ENCODE measurements at places on chromosomes 4 and X.

DNA sequence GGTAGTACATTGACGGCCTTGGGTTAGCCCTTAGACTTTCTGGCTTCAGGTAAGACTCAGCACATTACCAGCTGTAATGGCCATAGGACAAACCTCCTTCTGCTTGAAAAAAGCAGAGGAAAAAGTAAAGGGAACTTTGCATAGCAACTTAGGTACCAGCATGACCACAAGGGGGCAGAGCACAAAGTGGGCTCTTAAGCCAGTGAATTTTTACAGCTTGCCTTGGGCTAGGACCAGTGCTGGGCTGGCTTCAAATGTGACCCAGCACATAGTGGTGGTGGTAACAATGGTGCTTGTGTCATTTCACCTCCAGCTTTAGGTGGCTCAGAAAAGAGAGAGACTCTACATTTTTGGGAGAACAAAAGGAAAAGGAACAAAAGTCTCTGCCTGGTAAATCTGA lies 66.1 kb downstream of the KLHL4 start:
- peak; percentile 40 for DNase-seq

DNA sequence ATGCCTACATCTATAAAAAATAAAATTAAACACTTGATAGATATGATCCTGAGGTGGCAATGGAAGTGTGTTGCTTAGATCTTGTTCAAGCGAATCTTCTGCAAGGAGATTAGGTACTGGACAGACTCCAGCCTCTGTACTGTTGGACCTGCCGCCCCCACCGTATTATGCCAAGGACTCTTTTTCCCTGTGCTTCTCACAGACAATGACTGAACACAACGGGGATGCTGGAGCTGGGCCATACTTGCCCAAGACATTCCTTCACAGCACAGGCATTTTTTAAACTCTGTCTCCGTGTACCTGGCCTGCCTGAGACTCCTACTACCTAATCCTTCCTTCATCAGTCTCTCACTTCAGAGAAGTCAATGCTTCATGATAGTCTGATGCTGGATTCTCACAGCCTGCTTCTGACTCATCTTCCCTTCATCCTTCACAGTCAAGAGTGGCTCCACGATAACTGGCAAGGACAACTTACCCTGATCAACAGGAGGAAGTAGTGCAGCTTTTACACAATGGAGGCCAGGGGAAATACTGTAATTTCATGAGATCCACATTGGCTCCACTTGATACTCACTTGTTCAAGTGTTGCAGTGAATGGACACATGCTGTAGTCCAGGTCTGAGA lies 754.6 kb upstream of the AGA start:
- no peak for DNase-seq

DNA sequence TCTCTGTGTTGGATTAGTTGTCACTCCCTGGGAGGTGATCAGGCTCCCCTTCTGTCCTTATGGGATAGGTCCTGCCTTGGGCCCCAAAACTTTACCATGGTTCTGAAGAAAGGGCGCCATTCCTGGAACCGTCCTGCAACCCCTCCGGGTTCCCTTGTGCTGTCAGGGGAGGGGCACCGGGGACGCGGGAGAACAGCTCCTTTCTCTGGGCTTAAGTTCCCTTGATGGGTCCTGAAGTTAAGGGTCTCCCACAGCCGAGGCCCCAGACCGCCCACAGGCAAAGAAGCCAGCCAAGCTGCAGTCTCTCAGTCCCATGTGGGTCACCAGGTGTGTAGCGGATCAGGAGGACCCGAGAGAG lies 44.8 kb downstream of the UGT2A3 start:
- DNase-seq = no peak

DNA sequence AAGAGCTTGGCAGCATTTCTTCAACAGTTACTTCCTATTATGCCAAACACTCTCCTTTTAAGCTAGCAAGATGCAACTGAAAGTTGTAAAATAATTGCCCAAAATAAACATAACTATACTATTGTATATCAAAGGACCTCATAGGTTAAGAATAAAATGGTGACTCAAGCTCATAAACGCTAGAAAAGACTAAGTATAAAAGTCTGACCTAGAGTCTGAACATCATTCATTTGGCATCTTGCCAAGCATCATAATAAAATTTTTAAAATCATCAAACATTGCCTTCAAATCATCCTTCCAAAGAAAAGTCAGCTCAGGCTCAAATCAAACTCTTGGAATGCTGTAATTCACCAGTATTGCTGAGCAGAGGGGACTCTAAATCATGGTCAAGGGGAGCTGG lies 281.2 kb downstream of the QDPR start:
- no peak for DNase-seq

GRCh38 chrX:9656277-9656676 lies 109.4 kb downstream of the GPR143 start:
- DNase-seq = peak; percentile 41

- DNase-seq = no peak
Measured at GRCh38 chrX:101450085-101450484, 35.2 kb upstream of the ARMCX4 start.

GRCh38 chr4:56209767-56210166 lies 177.5 kb downstream of the AASDH start:
- DNase-seq = no peak

DNA sequence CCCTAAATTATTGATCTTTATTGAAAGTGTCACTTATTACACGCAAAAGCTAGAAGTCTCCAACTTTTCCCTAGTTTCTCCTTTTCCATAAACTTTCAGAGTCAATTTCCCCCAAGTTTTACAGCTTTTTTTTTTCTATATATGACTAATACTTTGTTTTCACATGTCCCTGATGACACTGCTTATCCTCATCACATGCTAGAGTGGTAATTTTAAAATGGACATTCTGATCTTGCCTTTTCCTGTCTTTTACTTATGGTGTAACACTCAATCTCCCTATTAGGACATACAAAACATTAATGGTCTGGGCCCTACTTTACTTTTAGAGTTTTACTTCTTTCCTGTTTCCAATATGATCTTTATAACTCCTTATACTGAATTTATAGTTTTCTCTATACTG lies 112.6 kb downstream of the ANK2 start:
- no peak for DNase-seq

- no peak for DNase-seq
Measured at GRCh38 chrX:75997692-75998091, 175.2 kb upstream of the PBDC1 start.

DNA sequence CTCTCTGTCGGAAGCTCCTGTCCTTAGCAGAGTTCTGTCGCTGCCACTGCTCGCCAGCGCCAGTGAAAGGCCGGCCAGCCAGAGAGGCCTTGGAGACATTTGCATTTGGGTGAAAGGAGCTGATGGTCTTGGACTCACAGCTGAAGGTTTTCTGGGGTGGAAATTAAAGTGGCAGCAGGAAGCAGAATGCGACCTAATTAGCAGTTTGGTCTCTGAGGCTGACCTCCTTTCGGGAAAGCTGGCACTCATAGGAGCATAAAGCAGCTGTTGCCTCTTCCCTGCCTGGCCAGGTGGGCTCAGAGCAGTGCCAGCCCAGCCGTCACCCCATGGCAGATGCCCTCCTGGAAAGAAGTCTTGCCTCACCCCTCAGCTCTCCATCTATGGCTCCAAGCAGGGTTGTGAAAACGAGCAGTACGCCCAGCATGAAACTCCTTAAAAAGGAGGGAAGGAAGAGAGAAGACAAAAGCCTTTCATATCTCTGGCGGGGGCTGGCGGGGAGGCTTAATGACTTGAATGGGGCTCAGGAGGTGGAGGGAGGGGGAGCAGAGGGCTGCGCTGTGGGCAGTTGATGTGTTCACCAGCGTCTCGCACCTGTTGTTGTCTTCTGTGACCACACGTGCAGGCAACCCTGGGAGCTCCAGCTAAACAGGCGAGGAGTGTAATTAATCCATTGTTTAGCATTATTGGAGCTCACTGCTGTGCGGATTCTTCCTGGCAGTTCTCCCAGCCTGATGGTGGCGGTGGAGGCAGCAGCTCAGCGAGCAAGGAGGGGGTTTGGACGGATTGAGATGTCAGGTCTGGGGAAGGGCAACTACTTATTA lies 264.0 kb downstream of the MID1IP1 start:
- DNase-seq = no peak

- DNase-seq = no peak
Measured at GRCh38 chrX:22859642-22860041, 140.1 kb upstream of the DDX53 start.
